Liver (tissue), 10 donors: ENCODE measurements at places on chromosomes 11 and 22. TPM values are rescaled to one million over a fixed set of nuclear protein-coding genes. Genes with fewer than 3 reads are reported as not detected.
A peak's percentile ranks its signal among the peaks of the same experiment; 100 is the strongest.

GRCh38 chr11:46673713-46674462 is 26.5 kb downstream of the ARHGAP1 start:
- no peak for DNase-seq

DNA sequence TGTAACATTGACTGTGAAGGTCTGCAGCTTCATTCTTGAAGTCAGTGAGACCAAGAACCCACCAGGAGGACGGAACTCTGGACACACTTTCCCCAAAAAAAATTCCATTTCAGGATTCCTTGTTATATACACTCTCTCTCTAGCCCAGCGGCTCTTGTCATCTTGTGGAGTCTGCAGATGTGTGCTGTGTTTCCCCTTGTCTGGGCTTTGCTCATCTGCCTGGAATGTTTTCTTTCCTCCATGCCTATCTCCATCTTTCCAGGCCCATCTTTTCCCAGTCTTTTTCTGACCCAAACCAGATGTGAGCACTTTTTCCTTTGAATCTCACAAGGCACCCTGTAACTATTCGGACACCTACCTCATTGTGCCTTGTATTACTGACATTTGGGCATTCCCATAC is 5.1 kb upstream of the DRG1 start:
- no peak for DNase-seq

Gene ME3
- 7.2 TPM for total RNA-seq

GRCh38 chr11:74001822-74002286 is 7.0 kb downstream of the UCP3 start:
- DNase-seq: peak; percentile 61

GRCh38 chr11:100791103-100791502 is 104.0 kb downstream of the ARHGAP42 start:
- DNase-seq: no peak

DNA sequence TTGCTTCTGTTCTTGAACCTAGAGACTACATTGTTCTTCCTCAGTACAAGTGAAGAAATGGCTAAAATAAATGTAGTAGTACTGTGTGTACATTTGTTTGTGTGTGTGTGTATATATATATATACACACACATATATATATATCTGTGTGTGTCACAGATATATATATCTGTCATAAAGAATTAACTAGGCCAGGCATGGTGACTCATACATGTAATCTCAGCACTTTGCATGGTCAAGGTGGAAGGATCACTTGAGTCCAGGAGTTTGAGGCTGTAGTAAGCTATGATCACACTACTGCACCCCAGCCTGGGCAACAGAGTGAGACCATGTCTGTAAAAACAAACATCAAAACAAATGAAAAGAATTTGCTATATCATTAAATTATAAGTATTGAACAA is 164.8 kb downstream of the DYNC2H1 start:
- DNase-seq: no peak

GRCh38 chr11:128239306-128239705 is 348.1 kb downstream of the ETS1 start:
- DNase-seq: no peak

DNA sequence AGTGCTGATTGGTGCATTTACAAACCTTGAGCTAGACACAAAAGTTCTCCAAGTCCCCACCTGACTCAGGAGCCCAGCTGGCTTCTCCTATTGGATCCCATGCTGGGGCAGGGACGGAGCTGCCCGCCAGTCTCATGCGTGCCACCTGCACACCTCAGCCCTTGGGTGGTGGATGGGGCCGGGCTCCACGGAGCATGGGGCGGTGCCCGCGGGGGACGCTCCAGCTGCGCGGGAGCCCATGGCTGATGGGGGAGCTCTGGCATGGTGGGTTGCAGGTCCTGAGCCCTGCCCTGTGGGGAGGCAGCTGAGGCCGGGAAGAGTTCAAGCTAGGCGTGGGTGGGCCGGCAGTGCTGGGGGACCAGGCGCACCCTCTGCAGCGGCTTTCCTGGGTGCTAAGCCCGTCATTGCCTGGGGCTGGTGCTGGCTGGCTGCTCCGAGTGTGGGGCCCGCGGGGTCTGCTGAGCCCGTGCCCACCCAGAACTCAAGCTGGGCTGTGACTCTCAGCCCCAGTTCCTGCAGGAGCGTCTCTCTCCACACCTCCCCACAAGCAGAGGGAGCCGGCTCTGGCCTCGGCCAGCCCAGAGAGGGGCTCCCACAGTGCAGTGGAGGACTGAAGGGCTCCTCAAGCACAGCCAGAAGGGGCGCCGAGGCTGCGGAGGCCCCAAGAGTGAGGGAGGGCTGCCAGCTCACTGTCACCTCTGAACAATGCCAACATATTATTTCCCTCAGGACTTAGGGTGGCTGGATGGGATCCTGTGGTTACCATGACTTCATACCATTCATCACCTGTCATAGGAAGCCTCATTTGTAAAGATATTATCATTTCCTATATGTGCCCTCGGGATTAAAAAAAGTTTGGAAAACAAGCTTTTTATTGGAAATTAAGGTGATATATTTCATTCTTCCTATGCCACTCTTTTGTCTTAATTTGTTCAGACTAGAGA is 688.7 kb downstream of the ETS1 start:
- no peak for DNase-seq

DNA sequence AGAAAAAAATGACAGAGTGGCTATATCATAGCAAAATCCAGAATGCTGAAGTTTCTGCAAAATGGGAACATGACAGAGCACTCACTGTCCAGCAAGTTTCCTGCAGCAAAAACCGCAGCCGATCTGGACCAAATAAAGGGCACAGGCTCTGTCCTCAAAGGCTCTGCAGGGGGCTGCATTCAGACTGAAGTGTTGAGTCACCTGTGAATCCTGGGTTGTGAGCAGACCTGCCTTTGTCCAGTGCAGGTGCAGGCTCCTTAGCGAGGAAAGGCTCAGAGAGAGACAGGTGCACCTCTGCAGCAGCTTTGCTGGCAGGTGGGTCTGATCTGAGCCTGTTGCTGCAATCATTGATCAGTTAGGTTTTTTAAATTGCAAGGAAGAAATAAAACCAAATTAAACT is 29.3 kb upstream of the NFAM1 start:
- DNase-seq: no peak

Gene CSNK2A3
- 0.51 TPM for total RNA-seq

- DNase-seq: no peak
Measured at GRCh38 chr22:30015846-30016245, 64.4 kb upstream of the HORMAD2 start.

DNA sequence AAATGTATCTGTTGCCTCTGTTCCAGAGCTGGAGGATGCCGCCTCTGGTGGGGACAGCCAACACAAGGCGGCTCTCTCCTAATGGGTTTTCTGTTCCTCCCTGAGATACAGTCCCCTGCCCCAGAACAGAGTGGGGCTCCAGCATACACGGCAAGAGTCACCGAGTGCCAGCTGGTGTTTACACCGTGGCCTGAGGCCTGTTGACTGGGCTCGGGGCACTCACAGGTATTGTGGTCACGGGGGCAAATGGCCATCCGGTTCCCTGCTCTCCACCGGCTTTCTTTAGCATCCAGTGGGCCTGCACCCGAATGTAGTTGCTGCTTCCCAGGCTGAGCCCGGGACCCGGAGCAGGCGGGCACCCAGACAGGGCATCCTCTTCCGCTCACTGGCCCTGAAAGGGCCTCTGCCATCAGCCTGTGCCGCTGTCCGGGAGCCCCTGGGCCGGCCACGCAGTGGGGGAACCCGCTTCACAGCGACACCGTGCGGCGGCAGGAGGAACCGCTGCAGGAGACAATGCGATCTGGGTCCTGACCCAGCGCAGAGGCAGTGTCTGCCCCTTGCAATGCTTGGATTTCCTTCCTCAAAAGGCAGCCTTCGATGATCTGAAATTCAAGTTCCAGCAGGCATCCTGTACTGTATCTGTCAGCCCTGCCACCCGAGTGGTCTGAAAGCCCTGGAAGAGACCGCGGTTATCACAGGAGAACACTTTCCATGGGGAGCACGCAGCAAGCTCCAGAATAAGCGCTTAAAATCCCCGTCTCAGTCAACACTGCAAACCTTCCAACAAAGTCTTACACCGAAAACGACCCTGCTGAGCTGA is 859 bp upstream of the KRTAP5-5 start:
- peak; percentile 71 for DNase-seq

Gene RAC2
- total RNA-seq: 15.0 TPM

GRCh38 chr22:17418890-17419324 is 49.6 kb downstream of the CECR2 start:
- DNase-seq: no peak

DNA sequence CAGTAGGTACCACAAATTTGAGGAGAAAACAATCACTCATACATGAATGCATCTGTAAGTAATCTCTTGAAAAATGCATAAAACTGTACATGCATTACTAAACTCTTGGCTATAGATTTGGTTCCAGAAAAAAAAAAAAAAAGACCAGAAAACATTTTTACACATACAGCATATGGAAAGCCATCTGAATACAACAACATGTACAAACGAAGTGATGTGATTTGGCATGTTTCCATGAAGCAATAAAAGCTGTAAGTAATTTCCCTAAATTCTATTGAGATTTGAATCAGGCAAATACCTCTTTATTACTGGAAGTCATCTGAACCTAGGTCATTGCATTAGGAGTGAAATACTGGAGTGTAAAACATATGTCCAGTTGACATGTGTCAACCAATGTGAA is 31.9 kb upstream of the ZC3H12C start:
- DNase-seq: no peak

Gene IFITM1
- 37.4 TPM for total RNA-seq

DNA sequence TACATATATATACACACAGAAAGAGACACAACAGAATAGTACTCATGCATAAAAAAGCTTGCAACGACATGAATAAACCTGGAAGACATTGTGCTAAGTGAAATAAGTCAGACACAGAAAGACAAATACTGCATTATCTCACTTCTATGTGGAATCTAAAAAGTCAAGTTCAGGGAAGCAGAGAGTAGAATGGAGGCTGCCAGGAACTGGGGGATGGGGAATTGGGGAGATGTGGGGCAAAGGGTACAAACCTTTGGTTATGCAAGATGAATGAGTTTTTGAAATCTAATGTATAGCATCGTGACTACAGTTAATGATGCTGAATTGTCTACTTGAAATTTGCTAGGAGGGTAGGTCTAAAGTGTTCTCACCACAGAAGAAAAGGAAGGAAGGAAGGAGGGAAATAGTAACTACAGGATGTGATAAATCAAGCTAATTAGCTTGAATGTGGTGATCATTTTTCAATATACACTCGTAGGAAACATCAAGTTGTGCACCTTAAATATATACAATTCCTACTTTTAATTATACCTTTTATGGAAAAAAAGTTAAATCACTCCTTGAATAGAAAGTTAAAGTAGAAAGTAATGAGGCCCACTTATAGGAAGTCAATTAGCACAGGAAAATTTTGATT is 33.8 kb downstream of the MMP13 start:
- DNase-seq: no peak

Gene ESAM
- total RNA-seq: 4.0 TPM

Gene FREY1
- 2.1 TPM for total RNA-seq

GRCh38 chr11:62505440-62506091 is 41.0 kb downstream of the AHNAK start:
- no peak for DNase-seq

DNA sequence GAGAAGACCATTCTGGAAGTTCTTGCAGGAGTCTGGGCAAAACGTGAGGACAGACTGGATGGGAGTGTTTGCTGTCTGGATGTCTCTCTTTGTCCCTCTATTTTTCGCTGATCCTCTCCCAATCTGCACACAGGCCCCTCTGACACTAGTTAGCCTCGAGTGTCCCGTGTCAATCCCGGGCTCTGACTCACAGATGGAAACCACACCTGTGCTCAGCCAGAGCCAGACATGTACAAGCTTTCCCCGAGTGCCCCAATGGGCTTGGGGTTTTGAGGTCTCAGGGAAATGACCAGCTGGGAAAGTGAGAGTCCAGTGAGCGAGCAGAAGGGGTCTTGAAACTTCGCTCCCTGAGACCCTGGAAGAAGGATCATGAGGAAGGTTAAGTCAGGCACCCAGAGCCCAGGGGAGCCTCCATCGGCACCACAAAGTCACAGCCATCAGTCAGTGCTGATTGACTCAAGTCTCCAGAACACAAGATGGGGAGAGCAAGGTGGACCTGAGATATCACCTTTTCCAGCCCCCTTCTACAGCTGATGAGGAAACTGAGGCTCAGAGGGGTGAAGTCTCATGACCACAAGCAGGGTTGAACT is 13.9 kb downstream of the APOL2 start:
- DNase-seq: no peak

DNA sequence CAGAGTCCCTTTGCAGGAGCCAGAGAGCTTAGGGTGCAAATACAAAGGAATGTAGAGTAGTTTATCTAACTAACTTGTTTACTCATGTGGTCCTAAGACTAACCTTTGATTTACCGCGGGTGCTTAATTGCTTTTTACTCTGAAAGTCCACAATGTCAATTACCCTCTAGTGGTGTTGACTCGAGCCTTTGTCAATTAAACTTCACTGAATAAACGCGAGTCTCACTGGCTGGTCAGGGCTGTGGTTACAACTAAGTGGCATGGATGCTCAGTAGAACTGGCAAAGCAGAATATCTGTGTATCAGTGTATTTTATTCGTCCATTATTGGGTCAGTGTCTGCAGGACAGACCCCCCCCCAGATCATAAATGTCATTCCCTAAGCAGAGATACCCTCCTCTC is 181.7 kb downstream of the OR4C45 start:
- no peak for DNase-seq

GRCh38 chr22:44538051-44538450 is 40.0 kb upstream of the RTL6 start:
- no peak for DNase-seq

DNA sequence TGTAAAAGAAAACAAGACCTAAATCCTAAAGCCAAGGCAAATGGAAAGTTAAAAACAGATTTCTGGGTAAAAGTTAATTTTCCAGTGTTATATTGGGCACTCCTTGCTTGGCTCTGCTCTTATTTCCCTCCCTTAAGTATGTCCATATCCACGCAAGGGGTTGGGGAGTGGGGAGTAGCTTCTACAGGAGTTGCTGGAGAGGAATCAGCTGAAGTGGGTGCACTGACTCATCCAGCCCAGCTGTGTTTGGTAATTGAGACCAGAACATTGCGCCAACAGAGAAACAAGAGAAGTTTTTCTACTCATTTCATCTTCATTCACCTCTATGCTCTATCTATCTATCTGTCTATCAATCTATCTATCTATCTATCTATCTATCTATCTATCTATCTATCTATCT is 298.4 kb upstream of the PDGFD start:
- no peak for DNase-seq

DNA sequence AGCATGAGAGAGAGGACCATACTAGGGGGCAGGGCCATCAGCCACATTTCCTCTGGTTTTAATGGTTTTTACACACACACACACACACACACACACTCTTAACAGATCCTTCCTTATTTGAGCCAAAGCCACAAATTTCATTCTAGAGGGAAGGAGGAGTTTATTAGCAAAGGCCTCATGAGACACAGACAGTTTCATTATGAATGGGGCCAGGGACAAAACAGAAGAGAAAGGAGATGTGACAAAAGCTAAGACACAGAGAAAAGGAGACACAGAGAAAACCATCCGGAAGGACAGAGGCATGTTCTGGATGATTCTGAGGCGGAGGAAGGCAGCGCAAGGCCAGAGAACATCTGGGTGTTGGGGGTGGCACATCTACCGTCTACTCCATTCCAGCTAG is 32.2 kb upstream of the ARFGAP3 start:
- no peak for DNase-seq

- DNase-seq: no peak
Measured at GRCh38 chr11:92152245-92152644, 72.4 kb upstream of the FAT3 start.

GRCh38 chr22:41828516-41828915 is 4.4 kb upstream of the SREBF2 start:
- no peak for DNase-seq

Gene OR52E8
- not detected for total RNA-seq

Gene RCOR2
- not detected for total RNA-seq

Gene KRTAP5-1
- total RNA-seq: not detected

GRCh38 chr11:77444261-77444660 is 29.6 kb downstream of the PAK1 start:
- no peak for DNase-seq
